Endothelial cell of umbilical vein (primary cell): ENCODE measurements at places on chromosomes 3 and 15. TPM values are rescaled to one million over a fixed set of nuclear protein-coding genes. Genes with fewer than 3 reads are reported as not detected.

- no peak for DNase-seq
Observed at GRCh38 chr3:160368804-160369203, 30.2 kb downstream of the IFT80 start.

DNA sequence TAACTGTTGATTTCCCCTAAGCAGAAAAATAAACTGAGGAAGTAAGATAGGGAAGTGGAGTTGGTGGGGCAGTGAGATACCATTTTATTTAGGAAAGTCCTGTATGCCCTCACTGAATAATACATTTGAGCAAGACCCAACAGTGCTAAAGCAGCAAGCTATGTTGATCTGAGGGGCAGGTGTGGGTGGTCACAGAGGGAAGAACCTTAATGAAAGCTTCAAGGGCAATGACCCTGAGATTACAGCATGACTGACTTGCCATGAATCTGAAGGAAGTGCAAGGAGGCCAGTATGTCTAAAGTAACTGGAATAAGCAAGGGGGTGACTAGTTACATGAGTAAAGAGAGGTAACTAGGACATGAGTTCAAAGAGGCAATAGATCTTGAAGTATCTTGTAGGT lies 159.5 kb downstream of the CD47 start:
- DNase-seq: no peak

GRCh38 chr3:64251019-64251418 lies 25.8 kb upstream of the PRICKLE2 start:
- DNase-seq: no peak

DNA sequence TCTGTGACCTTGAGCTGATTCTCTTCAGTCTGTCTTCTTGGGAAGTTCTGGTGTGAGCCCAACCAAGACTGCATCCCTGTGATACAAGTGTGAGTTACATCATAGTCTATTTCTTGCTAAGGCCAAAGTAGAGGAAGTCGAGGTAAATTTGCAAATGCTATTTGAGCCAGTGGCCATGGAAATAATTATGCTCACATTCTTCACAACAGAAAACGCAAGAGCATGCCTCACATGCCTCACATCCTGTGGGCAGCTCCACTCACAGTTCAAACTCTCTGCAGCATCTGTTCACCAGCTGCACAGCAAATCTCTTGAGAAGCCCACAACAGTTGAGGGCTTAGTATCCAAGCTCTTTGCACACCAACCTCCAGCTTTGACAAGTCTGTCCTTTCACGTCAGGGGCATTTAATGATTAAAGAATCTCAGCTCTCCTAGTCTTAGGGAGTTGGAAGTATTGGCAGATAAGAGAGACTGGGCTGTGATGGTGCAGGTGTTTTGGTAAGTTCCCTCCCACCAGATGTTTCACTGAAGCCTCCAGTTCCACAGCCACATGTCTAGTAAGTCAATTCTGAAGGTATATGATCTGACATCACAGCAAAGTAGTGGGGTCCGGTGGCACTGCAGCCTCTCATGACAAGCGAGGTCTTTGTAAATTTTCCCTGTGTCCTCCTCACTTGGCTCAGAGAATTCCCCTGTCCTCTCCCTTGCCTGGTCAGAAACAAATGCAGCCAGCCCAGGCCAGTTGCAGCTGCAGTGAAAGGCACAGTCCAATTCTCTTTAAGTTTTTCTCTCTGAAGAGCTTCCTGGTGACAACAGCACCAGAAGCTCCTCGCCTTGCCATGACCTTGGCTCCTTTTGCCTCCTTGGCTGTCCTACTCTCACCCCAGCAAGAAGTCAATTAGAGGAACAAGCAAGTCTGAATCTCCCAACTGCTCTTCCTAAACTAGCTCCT lies 166.1 kb downstream of the SSR3 start:
- DNase-seq: peak; percentile 17

- DNase-seq: peak; percentile 38
Observed at GRCh38 chr15:100602823-100603393, 519 bp downstream of the ASB7 start.

- DNase-seq: no peak
Observed at GRCh38 chr3:16373341-16373946, 108.4 kb downstream of the OXNAD1 start.

- DNase-seq: no peak
Observed at GRCh38 chr3:149881879-149882278, 68.9 kb downstream of the RNF13 start.

- no peak for DNase-seq
Observed at GRCh38 chr15:39623529-39623931, 42.7 kb downstream of the THBS1 start.

Gene CD200
- total RNA-seq: 7.2 and 8.2 TPM in 2 replicates

DNA sequence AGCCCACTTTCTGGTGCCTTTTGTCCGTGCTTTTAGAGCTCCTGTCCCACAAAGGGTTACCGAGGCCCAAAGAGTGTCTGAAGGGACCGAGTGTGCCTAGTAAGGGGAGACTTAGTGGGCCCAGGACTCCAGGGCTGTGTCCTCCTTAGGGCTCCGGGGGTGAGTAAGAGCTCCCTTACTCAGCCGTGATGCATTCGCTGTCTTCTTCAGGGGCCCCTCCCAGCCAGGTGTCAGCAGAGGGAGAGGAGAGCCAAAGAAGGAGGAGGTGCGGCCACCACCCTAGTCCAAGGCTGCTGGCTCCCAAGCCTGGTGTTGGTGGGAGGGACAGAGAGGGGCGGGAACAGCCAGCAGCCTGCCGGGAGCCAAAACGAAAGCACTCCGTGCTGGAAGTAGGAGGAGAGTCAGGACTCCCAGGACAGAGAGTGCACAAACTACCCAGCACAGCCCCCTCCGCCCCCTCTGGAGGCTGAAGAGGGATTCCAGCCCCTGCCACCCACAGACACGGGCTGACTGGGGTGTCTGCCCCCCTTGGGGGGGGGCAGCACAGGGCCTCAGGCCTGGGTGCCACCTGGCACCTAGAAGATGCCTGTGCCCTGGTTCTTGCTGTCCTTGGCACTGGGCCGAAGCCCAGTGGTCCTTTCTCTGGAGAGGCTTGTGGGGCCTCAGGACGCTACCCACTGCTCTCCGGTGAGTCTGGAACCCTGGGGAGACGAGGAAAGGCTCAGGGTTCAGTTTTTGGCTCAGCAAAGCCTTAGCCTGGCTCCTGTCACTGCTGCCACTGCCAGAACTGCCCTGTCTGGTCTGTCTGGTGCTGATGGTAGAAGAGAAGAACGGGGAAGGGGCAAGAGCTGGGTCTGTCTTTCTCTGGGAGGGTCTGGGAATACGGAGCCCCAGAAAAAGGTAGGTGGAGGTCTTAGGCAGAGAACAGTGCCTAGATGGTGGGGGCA lies at the start of gene IL17RC:
IL17RC (plus strand) TSS at position 365 of the 947 bp plus-strand sequence; CDS start at position 583, 218 bp downstream.
- DNase-seq: peak; percentile 77

Gene DOCK3
- total RNA-seq: 0.13 and 0.16 TPM in 2 replicates

GRCh38 chr3:65915477-65915876 lies 123.2 kb downstream of the MAGI1 start:
- peak; percentile 81 for DNase-seq

Gene CCDC9B
- total RNA-seq: 46.0 and 47.3 TPM in 2 replicates

DNA sequence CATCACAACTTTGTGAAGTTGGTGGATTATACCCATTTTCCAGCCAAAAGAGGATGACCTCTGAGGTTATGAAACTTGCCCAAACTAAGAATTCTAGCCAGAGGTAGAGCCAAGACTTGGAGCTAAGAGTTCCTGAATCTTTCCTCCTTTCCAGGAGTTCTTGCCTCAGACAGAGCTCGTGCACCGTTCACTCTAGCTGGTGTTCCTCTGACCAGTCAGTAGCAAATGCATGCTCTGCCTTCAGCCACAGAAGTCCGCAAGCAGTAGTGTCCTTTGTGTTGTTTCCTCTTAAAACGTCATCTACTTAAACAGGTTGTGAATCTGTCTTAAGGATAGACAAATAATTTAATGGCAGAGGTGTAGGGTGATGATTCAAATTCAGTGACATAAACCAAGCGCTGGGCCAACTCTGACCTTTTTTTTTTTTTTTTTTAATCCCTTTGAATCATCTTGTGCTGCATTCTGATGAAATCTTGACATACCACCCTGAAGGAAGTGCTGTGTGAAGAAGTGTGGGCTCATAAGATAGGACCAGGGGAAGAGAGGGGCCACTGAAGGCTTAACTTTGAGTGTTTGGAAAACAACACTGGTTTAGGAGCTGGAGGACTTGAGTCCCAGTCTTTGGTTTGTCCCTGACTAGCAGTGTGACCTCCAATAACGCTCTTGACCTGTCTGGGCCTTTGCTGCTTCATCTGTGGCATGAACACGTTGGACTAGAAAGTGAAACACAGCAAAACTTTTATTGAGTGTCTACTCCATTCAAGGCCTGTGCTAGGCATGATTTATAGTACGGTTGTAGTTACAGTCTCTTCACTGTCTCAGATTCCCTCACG lies 53.4 kb downstream of the ITPR1 start:
- DNase-seq: no peak

GRCh38 chr15:40960151-40960885 lies 7.0 kb downstream of the CHAC1 start:
- DNase-seq: no peak

GRCh38 chr15:66153549-66154415 lies 99.8 kb downstream of the MEGF11 start:
- DNase-seq: no peak

DNA sequence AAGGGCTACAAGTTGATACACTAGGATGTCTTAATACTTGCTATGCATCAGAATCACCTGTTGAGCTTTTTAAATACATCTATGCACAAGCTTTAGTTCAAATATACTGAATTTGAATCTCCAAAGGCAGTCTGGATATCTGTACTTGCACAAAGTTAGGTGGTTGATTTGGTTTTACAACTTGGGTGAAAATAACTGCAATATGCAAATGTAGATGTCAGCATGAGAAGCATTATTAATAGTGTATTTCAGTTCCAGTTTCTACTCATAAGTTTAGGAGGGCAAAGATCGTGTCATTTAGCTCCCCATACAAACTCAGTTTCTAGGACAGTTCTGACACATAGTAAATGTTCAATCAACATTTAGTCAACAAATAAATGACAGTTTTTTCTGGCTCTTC lies 25.6 kb downstream of the IQCB1 start:
- no peak for DNase-seq
